ENCODE measurements at places on chromosomes 1 and 21. TPM values are rescaled to one million over a fixed set of nuclear protein-coding genes. Genes with fewer than 3 reads are reported as not detected.

DNA sequence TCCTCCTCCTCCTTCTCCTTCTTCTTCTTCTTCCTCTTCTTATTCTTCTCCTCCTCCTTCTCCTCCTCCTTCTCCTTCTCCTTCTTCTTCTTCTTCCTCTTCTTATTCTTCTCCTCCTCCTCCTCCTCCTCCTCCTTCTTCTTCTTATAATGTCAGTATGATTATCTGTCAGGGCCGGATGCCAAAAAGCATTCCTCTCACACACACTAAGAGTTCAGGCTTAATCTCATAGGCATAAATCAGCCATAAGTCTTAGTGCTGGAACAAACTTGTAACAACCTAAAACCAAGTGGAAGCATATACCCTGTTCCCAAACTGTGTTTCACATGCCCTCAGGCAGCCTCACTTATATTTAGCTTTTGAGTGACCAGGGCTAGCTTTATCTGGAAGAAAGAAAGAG, 240.3 kb downstream of the LMX1A start:
- H3K4me3 ChIP-seq: no peak overlapping the region
- H3K27me3 ChIP-seq: peaks cover 61% of the 10 kb centered on the region
- H3K36me3 ChIP-seq: no peaks in the 10 kb centered on the region
- H3K4me1 ChIP-seq: peaks cover 10% of the 10 kb centered on the region
- DNase-seq: no peak

- peaks cover 16% of the 10 kb centered on the region for H3K4me1 ChIP-seq
- H3K27ac ChIP-seq: no peak overlapping the region
- no peak overlapping the region for H3K4me3 ChIP-seq
These were observed 31.2 kb upstream of the IFNAR2 start for GRCh38 chr21:33198346-33199099.

- H3K4me3 ChIP-seq: no peak overlapping the region
- peak overlapping the region; percentile 86 for H3K27ac ChIP-seq
- DNase-seq: peak; percentile 91
- H3K36me3 ChIP-seq: no peaks in the 10 kb centered on the region
- H3K4me1 ChIP-seq: peaks cover 65% of the 10 kb centered on the region
These were observed 43.5 kb upstream of the RAB4A start for GRCh38 chr1:229227298-229227919.

DNA sequence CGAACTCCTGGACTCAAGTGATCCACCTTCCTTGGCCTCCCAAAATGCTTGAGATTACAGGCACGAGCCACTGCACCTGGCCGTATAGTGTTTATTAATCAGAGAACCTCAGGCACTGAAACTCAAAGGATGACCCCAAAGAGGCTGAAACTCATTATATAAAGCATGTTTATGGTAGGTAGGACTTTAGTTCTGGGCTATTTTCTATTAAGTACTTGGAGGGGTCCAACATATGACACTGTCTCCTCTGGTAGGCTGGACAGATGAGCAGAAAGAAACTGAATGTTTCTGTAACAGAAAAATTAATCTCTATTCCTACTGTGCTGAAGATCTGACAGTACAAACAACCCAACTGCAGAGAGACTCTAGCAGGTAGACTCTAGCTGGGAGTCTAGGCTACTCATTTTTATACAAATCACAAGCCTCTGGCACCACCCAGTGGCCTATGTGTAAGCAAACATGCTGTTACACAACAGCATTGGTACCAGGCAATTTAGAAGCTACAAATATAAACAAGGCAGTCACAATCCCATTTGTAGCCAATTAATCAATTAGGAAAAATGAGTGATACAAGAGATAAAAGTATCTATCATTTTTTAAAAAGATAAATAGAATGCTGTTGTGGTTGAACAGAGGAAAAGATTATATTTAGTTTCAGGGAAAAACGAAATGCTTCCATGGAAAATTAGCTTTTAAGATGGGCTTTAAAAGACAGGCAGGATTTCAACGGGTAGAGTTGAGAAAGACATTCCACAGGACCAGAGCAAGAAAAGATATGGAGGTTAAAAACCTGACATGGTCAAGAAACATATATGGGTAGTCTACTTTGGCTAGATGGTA, 10.4 kb downstream of the DCAF8 start:
- H3K4me3 ChIP-seq: no peak overlapping the region
- peaks cover 6% of the 10 kb centered on the region for H3K36me3 ChIP-seq
- DNase-seq: peak; percentile 63
- H3K27ac ChIP-seq: peak overlapping the region; percentile 91

DNA sequence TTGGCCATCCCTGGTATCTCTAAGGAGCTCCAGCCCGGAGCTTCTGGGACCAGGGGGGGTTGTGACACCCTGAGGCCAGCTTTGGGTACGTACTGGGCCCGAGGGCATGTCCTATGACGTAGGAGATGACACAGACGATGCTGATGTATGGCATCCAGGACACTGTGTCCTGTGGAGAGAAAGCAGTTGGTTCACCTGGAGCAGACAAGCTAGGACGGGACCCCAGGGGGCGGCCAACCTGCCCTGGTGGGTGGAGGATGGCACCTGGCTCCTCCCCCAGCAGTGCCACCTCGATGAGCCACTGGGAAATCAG, 12.1 kb upstream of the SLC2A7 start:
- H3K36me3 ChIP-seq: peaks cover 4% of the 10 kb centered on the region
- H3K27me3 ChIP-seq: no peaks in the 10 kb centered on the region
- H3K4me1 ChIP-seq: peaks cover 10% of the 10 kb centered on the region
- no peak for DNase-seq
- no peak overlapping the region for H3K4me3 ChIP-seq
- no peak overlapping the region for H3K27ac ChIP-seq

DNA sequence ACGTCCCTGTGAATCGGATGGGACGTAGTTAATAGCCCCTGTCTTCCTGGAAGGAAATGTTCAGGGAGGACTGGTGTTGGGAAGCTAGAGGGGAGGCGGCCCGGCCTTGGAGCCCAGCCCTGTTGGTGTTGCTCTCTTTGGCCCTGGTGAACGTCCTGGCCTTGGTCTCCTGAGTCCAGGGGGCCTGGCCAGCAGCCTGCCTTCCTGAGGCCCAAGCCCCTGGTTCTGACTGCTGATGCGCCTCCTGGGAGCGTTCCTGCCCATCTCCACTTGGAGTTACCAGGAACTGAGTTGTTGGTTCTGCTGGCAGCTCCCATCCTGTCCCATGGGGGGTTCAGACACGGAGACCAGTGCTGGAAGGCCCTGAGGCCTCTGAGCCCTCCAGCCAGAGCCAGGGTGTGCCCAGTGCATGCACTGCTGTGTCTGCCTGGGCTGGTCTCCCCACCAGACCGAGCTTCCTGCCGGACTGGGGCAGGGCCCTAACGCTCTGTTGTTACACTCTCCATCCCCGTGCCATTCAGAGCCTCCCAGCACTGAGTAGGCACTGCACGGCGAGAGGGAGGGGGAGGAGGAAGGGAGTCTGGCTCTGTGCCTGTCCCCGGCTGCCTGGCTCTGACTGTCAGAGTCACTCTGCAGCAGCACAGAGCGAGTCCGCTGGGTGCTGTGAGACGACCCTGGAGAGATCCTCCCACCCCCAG, 382.5 kb upstream of the VAMP3 start:
- H3K27me3 ChIP-seq: no peaks in the 10 kb centered on the region
- no peak overlapping the region for H3K4me3 ChIP-seq
- DNase-seq: no peak

- H3K27ac ChIP-seq: no peak overlapping the region
- peaks cover 47% of the 10 kb centered on the region for H3K4me1 ChIP-seq
- no peaks in the 10 kb centered on the region for H3K27me3 ChIP-seq
- H3K4me3 ChIP-seq: no peak overlapping the region
These were observed 29.4 kb upstream of the CSF1 start for GRCh38 chr1:109880971-109881894.

GRCh38 chr1:101798417-101798816, 198.3 kb downstream of the OLFM3 start:
- H3K4me1 ChIP-seq: peaks cover 9% of the 10 kb centered on the region
- DNase-seq: no peak
- no peaks in the 10 kb centered on the region for H3K36me3 ChIP-seq
- H3K27me3 ChIP-seq: no peaks in the 10 kb centered on the region

The PGLYRP4 gene
- total RNA-seq: not detected

The ZBTB17 gene
- 32.0 TPM for total RNA-seq

The BPNT1 gene
- total RNA-seq: 14.4 TPM

The SLC35F3 gene
- total RNA-seq: 0.85 TPM

Measured in WTC11 (cell line).